Activated CD4-positive, alpha-beta T cell treated with anti-CD3 and anti-CD28 coated beads, Interleukin-2, amount 50 U/mL, for 24 hours (primary cell): ENCODE measurements at places on chromosomes 12 and 14.

DNA sequence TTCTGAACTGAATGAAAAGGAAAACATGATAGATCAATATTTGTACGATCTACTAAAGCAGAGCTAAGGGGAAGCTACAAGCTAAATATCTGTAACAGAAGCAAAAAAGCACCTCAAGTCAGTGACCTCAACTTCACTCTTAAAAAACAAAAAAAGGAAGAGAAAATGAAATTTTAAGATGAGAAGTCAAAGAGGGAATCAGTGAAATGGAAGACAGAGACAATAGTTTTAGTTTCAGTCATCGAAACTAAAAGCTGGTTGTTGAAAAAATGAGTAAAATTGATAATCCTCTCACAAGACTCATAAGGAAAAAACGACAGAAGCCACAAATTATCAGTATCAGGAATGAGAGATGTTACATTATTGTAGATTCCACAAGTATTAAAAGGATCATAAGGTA, 11.9 kb upstream of the SLC2A13 start:
- DNase-seq, result no peak

GRCh38 chr14:104224131-104224505, 85.7 kb downstream of the KIF26A start:
- no peak for DNase-seq

GRCh38 chr12:104387190-104387589, 69.6 kb upstream of the CHST11 start:
- no peak for DNase-seq

- DNase-seq, result no peak
Observed at GRCh38 chr12:130627175-130627574, 88.9 kb downstream of the RIMBP2 start.

GRCh38 chr14:39033371-39033770, 69.7 kb downstream of the SEC23A start:
- no peak for DNase-seq

DNA sequence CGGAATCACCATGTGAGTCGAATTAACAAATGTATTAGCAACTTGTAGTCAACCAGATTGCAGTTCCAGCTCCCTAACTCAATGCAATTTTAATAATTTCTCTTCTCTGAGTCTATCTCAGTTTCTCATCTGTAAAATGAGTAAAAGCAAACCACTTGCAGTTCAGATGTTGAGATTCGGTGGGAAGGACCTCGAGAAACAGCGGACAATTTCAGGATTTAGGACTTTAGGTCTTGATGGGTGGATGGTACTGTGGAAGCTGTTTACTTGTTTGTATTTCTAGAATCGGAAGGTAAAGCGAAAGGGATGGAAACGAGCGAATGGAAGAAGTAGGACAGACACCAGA, 510 bp upstream of the TTC8 start:
- no peak for DNase-seq
